ENCODE measurements at places on chromosomes 12 and 14.
A peak's percentile ranks its signal among the peaks of the same experiment; 100 is the strongest.

DNA sequence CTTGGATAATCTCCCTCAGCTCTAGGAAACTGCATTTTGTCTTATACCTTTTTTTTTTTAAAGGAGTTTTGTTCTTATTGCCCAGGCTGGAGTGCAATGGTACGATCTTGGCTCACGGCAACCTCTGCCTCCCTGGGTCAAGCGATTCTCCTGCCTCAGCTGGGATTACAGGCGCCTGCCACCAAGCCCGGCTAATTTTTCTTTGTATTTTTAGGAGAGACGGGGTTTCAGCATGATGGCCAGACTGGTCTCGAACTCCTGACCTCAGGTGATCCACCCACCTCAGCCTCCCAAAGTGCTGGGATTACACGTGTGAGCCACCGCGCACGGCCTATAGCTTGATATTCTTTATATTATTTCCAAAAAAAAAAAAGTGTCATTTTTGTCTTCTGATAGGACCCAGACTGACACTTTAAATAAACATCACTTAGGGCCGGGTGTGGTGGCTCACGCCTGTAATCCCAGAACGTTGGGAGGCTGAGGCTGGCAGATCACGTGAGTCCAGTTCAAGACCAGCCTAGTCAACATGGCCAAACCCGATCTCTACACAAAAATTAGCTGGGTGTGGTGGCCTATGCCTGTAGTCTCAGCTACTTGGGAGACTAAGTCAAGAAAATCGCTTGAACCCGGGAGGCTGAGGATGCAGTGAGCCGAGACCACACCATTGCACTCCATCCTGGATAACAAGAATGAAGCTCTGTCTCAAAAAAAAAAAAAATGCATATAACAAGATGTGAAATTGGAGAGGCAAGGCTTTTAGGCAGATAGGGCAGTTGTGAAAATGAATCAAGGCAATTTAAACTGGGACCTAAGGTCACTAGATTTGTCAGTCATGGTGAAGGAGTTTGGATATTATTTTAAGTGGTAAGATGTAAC, 18.4 kb downstream of the SLC2A3 start:
- DNase-seq = no peak

- no peak for DNase-seq
Observed at GRCh38 chr14:38958589-38958988, 144.4 kb downstream of the SEC23A start.

- no peak for DNase-seq
Observed at GRCh38 chr12:95759039-95759438, 31.5 kb downstream of the NTN4 start.

GRCh38 chr14:79699206-79699605, 512.1 kb downstream of the DIO2 start:
- no peak for DNase-seq

DNA sequence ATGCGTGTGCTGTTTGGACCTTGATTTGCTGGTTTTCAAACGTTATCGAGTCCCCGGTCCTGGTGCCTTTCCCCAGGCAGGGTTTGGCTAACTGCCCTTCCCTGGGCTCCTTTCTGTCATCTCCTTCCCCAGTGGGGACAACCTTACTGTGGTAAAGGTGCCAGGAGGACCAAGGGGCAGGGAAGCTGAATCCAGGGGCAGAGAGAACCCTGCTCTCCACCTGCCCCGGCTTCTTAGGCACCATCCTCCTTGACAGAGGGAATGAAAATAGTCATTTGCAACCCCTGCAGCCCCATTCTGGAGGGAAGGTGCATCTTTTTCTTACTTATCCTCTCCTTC, 5.0 kb downstream of the CEBPE start:
- no peak for DNase-seq

GRCh38 chr12:69647178-69647577, 36.5 kb upstream of the LRRC10 start:
- DNase-seq = no peak

- no peak for DNase-seq
Observed at GRCh38 chr12:85693093-85693665, 143.0 kb downstream of the RASSF9 start.

DNA sequence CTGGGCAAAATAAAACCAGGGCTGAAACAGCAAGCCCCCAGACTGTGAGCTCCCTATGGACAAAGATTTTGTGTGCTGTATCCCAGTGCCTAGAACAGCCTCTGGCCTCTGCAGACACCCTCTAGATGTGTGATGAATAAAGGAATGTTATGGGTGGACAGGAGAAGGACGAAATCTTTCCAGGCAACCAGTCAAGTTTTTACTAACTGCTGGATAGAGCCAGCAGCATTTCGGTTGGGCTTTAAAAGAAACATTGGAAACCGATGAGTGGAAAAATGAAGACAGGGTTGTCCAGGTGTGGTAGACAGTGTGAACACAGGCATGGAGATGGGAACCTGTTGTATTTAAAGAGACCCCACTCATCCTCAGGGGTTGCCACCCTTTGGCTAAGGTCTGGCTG, 4.0 kb downstream of the CHGA start:
- no peak for DNase-seq

- no peak for DNase-seq
Observed at GRCh38 chr12:6226679-6227051, 26.5 kb downstream of the CD9 start.

- no peak for DNase-seq
Observed at GRCh38 chr14:75578786-75579337, 442 bp downstream of the FLVCR2 start.

- no peak for DNase-seq
Observed at GRCh38 chr12:49483619-49484018, 55.2 kb upstream of the KCNH3 start.

GRCh38 chr12:95859947-95860850, 1.4 kb downstream of the SNRPF start:
- no peak for DNase-seq

DNA sequence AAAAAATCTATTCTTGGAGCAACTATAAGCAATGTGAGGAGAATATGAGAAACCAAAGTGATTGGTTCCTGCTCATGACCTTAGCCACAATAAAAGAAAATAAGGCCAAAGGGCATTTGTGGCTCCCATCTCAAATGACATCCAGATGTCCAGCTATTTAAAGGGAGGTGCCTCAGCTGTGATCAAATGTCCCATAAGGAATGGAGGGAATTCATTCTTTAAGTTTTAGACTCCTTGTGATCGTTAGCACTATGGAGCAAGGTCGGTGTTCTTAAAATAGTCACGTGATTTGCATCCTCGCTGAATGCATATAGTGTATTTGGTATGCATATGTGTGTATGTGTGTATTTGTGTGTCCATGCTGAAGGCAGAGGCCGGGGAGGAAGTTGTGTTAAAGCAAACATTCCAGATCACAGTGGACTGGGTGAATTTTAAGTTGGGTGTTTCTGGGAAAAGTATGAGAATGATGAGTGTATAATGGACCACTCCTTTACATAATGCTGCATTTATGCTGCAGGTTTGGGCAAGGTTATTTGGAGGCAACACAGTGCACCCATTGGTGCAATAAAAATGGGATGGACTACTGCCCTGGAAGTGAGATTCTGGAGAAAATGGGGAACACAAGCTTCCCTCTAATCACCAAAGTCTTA, 5.6 kb upstream of the E2F7 start:
- no peak for DNase-seq

DNA sequence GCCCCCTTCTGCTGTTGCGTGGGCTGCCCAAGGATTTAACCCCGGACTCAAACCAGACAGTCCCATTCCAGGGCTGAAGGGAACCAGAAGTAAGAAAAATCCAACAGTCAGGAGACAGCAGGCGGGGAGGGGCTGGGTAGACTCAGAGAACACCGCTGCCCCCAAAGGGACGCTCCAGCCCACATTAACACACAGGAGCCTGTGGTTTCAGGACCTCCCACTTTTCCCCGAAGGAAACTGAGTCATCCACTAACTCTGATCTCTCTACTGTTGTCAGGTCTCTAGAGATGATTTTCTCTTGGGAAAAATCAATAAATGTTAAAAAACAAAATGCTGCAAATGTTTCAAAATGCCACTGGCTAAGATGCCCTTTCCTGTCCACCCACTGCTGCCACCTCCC, 41.6 kb downstream of the FBXO21 start:
- DNase-seq = no peak

DNA sequence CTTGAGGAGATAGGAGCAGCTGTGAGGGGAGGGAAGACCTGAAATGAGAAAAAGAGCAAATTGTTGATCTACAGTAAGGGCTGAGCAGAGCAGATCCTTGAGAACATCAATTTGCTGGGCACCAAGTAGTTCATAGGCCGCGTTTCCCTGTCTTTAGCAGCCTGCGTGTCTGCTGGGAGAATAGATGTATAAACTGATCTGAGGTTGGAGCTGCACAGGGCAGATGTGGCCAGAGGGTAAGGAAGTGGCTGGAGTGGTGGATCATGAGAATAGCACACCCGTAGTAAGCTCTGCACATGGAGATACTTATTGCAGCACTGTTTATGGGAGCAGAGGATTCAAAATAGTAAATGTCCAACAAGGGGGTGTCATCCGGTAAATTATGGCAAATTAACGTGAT, 44.4 kb downstream of the NTF3 start:
- no peak for DNase-seq

DNA sequence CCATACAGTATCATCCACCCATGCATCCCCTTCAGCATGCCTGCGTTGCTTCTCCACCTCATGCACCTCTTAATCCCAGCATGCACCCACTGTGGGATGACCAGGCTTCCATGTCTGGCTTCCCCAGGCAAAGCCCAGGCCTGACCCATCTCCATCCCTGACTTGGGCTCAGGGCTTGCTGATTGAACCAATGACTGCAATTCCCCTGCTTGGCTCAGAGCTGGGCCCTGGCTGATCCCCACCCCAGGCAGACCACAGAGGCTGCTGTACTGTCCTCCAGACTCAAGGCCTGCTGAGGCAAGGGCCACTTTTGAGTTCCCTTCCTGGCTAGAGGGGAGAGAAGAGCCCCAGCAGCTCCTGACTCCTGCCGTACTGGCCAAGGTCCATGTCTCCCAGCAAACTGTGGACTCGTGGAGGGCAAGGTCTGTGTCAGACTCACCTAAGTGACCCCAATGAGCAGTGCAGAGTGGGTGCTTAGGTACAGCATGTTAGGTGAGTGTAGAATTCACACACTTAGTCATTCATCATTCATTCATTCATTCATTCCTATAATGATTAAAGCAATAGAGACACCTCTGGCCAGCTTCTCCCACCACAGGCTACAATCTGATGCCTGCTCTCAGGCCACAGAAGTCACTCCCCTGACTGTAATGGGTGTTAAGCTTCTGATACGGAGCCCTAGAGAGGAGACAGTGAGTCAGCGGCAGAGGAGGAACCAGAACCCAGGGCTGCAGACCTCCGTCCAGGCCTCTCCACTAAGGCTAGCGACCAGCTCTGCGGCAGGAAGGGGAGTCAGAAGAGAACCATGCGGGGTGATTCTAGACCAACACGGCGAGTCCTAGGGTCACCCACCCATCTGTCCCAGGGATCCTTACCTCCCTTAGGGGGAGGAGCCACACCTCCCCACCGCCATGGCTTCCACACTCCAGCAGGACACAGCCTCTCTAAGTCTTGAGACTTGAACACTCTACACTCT, 2.9 kb downstream of the BEGAIN start:
- no peak for DNase-seq

DNA sequence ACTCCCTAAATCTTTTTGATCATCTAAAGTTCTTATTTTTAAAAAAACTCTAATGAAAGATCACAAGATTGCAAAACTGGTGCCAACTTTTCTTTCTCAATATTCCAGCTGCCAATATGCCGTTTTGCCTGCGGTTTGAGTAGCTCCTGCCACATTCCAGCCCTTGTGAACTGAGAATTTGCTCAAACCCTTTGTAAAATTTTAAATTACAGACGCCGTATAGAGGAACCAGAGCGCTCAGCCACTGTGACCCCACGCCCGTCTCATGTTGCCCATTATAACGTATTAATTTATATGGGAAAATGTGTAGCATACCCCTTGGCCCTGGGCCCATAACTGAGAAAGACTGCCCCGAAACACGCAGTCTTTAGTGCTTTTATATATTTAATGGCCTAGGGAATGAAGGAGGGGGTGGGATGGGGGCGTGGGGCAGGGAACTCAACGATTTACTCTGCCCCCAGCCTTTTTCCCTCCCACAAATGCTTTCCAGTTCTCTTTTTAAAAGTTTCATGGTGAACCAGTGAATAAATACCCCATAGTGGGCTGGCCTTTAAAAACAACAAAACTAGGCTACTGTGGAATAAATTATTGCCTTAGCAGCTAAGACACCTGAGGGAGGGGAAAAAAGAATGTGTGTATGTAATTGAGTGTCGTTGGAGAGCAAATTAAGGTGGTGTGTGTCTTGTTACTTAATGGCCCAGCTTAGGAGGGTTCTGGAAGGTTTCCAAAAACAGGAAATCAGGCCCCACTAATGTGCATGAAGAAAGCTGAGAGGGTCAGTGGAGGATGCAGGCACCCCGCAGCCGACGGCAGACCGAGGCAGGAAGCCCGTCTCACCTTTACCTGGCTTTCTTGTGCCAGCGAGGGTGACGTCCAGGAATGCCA, 45.7 kb upstream of the RFLNA start:
- DNase-seq = no peak

GRCh38 chr12:104108755-104109445, 29.1 kb downstream of the NFYB start:
- peak; percentile 75 for DNase-seq

DNA sequence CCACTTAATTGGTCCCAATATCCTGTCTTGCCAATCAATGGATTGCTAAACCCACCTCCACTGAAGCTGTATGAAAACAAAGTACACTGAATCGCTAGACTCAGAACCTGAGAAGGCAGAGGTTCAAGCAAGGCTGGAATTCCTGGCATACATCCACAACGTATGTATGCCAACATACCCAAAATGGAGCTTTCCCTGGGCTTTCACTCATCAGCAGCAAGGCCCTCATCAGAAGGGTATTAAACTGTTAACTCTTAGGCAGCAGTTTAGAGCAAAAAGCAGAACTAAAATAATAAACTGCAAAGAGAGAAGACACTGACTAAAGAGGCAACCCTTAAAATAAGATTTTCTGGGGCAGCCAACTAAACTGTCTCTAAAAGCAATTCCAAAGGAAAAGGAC, 13.6 kb downstream of the MED13L start:
- no peak for DNase-seq

- no peak for DNase-seq
Observed at GRCh38 chr14:64947710-64948611, 5.4 kb upstream of the GPX2 start.

- no peak for DNase-seq
Observed at GRCh38 chr12:56955631-56956256, 1.7 kb downstream of the RDH16 start.

DNA sequence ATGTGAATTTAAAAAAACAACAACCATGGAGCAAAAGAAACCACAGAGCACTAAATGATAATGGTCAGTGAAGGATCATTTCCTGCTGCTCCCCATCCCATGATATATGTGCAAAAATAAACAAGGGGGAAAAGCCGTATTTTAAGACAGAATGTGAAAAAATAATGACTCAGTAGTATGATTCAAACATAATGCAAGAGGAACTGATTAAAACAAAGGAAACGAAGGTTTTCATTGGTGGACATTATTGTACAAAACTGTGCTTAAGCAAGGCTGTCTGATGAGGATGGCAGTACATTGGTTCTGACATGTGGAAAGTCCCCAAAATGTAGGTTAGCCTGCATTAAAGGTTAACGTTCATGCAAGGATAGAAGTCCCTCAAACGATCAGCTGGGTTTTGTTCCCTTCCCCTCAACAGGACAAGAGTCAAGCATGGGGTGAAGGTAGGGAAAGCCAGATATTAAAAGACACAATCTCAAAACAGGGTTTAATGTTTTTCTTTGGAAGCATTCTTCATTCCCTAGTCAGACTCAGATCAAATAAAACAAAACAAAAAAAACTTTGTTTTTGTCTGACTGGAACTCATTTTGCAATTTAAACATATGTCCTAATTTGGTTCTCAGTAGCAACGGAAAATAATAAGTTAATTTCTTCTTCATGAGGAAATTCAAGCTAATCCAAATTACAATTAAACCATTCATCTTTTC, 26.3 kb upstream of the PTGDR start:
- DNase-seq = no peak
